ENCODE measurements at places on chromosomes 13 and 19.

GRCh38 chr13:31000889-31001288 is 68.4 kb downstream of the TEX26 start:
- no peak for DNase-seq

GRCh38 chr13:33612641-33613638 is 205.0 kb upstream of the RFC3 start:
- no peak for DNase-seq

GRCh38 chr13:32136716-32137115 is 105.1 kb downstream of the FRY start:
- no peak for DNase-seq

GRCh38 chr19:28171983-28172382 is 1041.0 kb downstream of the UQCRFS1 start:
- no peak for DNase-seq

GRCh38 chr19:51441410-51442390 is 16.6 kb downstream of the SIGLEC8 start:
- DNase-seq = no peak

DNA sequence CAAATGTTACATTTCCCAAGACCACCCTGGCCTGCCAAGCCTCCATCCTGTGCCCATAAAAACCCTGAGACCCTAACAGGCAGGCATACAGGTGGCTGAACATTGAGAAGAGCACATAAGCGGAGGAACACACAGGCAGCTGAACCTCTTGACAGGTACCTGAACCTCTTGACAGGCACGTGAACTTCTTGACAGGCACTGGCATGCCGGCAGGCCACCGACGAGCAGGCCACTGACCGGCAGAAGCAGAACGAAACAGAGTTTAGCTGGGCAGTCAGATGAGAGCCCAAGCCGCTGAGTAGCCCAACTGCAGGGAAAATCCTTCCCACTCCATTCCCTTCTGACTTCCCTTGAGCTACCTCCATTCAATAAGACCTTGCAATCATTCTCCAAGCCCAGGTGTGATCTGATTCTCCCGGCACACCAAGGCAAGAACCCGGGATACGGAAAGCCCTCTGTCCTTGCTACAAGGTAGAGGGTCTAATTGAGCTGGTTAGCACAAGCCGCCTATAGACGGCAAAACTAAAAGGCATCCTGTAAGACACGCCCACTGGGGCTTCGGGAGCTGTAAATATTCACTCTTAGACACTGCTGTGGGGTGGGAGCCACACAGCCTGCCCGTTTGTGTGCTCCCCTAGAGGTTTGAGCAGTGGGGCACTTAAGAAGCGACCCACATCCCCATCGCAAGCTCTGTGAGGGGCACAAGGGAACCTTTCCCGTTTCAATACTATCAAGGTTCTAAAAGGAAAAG is 2613.9 kb upstream of the PCDH20 start:
- DNase-seq = no peak

GRCh38 chr13:109118521-109118920 is 489.1 kb downstream of the MYO16 start:
- no peak for DNase-seq

DNA sequence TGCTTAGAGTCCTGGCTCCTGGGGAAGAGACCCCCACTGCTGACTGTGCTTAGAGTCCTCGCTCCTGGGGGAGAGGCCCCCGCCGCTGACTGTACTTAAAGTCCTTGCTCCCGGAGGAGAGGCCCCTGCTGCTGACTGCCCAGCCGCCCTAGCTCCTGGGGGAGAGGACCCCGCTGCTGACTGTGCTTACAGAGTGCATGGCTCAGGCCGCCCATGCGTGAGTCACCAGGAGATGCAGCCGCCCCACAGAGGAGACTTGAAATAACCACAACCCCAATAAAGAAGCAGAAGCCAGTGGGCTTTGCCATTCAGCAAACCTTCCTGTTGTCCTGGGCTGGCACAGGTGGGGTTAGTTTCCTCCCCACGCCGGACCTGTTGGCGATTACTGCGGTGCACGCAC is 79.2 kb upstream of the C13orf46 start:
- DNase-seq = no peak

DNA sequence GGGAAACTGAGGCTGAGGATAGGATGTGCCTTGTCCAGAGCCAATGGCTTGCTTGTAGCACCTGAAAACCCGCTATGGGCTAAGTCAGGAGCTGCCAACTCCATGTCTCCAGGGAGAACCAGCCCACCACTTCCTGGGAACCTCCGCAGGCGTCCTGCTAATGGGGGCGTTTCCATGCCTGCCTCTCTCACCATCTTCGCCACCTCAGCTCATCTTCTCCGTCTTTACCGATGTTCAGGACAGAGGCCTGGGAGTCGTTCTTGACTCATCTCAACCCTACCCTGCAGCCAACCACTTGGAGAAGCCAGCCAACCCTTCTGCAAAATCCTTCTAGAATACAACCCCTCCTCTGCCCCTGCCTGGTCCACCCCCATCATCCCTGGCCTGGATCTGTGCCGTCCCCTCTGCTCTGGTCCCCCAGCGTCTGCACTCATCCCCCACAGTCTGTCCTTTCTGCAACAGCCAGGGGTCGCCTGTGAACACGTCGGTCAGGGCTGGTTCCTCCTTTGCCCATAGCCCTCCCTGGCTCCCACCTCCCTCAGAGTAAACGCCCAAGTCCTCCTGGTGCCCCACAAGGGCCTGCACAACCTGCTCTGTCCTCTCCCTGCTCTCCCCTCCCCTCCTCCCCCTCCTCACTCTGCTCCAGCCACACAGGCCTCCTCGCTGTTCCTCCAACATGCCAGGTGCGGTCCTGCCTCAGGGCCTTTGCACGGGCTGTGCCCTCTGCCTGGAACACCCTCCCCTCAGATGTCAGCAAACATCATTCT is 31.0 kb downstream of the PTPRS start:
- DNase-seq = no peak

DNA sequence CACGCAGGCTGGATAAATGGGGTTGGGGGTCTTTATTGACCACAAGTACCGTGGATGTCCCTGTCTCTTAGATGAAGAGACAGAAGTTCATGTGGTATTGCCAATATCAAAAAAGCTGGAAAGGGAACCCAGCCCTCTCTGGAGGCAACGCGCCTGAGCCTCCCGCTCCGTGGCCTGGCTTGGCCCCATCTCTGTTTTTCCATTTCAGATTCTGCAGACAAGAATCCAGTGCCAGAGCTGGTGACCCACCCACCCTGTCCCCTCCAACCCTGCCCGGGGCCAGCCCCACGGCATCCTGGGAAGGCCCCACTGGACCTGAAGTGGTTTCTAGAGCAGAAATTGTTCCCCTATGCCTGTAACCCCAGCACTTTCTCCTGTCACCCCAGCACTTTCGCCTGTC is 57.7 kb downstream of the PTPRS start:
- no peak for DNase-seq

- no peak for DNase-seq
Measured at GRCh38 chr13:41461527-41462139, 4.3 kb downstream of the RGCC start.

DNA sequence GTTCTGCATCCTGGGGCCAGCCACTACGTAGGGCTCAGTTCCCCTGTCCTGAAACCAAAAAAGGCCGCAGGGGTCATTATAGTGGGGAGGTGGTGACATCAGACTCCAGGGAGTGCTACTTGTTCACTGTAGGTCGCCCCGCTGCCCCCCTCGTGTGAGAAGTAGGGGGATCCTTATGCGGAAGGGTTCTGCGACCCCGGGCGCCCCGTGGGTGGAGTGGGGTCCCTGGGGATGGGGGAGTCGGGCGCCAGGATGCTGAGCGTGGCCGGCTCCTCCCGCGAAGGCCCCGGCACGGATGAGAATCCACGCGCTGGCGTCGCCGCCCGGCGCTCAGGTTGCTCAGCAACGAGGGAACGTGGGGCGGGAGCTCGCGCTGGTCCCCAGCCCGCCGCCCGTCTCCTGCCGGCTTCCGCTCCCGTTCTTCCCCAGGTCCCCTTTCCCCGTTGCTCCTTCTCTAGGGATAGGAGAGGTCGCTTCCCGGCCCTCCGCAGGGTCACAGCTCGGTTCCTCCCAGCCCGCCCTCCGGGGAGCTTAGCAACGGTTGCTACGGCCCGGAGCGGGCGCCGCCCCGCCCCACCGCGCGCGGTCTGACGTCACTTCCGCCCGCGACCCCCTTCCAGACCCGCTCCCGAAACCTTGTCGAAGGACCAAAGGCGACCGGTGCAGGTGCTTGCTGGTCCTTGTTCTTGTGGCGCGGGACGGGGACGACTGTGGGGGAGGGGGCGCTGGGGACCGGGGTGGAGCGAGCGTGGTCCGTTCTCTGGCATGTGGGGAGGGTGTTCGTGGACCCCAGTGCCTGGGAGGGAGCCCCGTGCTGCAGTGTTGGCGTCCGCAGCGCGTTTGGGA is at the start of gene NAT14:
TSS of gene NAT14 (plus strand) at position 596 of the 846 bp plus-strand sequence. CDS start 521 bp downstream, outside the sequence.
- peak; percentile 86 for DNase-seq

GRCh38 chr13:98352226-98352625 is 175.2 kb upstream of the RNF113B start:
- no peak for DNase-seq

GRCh38 chr13:79528356-79528755 is 47.4 kb downstream of the NDFIP2 start:
- no peak for DNase-seq

GRCh38 chr13:27481766-27482165 is 31.4 kb upstream of the MTIF3 start:
- DNase-seq = peak; percentile 74

- peak; percentile 87 for DNase-seq
Measured at GRCh38 chr19:10644260-10645007, 9.7 kb upstream of the ILF3 start.

- DNase-seq = no peak
Measured at GRCh38 chr13:84954636-84955035, 844.6 kb downstream of the SLITRK6 start.

DNA sequence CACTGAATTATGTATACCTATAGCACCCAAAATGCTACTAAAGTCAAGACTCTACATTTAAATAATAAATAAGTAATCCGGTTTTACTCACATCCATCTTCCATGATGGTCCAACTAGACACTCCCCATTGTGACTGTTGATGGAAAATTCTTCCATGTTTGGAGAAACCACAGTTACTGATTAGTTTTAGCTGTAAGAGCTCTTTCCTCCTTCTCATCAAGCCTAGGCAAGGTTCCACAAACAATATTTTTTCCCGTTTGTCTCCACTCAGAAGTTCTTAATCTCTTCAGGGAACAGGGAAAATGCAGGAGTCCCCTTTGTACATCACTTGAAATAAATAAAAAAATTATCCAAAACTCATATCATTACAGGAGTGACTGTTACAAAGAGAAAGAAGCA is 70.7 kb upstream of the EDNRB start:
- no peak for DNase-seq

- DNase-seq = no peak
Measured at GRCh38 chr13:75486146-75487062, 4.4 kb upstream of the TBC1D4 start.

DNA sequence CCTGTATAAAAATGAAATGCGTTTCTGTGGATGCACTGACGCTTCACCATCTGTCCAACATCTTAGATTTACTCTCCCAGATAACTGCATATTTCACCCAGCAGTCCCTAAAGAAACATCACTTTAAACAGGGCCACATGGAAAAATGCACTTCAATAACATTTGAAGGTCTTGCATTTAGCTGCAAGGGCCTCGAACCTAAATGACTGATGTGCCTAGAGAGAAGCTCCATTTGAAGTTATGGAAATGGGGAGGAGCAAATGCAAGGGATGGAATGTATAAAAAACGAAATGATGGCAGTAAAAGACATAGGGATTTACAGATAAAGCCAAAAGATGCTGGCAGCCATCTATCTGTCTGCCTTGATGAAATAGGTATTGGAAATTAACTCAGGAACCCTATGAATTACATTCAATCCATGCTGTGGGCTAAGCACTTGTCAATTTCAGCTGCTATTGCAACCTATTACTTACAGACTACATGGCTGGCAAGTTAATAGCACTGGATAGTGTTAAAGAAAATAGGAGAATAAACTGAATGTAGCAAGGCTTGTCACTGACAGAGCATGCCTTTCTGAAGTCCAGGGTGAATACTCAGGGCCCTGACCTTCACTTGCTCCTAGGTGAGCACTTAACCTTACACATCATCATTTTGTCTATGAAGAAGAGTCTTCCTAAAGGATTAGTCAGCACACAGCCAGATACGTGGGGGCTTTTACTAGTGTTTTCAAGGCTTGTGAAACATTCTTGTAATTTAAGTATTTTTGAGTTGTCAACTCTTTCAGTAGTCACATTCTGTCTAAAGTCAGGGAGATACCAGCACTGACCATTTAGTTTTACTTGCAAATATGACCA is 963.4 kb downstream of the PCDH17 start:
- no peak for DNase-seq

DNA sequence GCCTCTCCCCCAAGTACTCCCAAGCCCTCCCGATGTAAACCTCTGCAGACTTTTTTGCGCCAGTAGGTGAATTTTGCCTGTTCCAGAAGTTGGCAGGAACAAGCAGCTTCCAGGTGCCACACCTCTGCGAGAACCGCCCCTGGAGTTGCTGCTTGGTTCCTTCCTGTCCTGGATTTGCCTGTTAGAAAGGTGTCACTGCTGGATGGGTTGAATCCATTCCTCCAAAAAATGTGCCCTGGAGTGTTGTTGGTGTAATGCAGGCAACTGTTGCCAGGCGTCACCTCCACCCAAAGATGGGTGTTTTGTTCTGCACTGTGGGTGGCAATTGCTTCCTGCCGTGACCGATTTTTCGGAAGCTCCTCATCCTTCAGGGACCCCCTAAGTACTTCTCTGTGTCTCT is 5.7 kb downstream of the PGPEP1 start:
- no peak for DNase-seq

DNA sequence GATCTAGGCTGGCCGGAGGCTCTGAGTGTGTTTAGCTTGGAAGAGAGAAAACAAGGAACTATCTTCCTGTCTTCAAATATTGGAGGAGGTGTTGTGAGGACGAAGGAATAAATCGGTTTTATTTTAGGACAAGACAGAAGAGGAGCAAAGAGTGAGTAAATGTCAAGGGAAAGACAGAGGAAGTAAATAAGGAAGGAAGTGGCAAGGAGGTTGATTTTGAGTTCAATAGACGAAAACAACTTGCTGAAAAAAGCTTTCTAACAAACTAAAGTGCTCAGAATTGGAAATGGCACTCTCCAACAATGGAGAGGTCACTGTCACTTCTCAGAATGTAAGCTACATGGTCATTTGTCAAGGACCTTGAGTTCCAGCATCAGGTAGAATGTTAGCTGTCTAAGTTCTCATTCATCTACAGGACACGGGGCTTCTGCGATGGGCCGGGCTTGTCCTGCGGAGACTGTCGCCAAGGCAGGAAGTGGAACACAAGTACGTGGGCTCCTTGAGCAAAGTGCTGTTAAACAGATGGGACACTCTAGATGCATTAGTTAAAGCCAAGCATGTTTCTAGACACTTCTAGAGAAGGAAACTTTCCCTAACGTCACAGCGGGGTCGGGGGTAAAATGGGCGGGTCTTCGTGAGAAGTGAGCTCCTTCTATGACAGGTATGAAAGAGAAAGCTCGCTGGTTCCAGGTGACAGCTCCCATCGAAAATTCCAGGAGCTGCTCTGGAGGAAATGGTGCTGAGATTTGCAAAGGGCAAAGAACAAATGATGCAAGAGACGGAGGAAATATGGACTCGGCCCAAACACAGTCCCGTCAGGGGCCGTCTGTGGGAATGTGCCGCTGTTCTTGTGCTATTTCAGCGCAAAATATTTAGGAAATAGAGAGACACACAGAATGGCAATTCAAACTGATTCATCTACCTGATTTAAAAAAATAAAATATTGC is 103.9 kb upstream of the UBL3 start:
- DNase-seq = no peak

GRCh38 chr19:33241530-33242101 is 16.0 kb upstream of the SLC7A10 start:
- peak; percentile 27 for DNase-seq
